Activated effector memory CD4-positive, alpha-beta T cell treated with Interleukin-2 at 50 U/mL for 16 hours (primary cell): ENCODE measurements at places on chromosomes 2 and 18.

- DNase-seq = no peak
Measured at GRCh38 chr2:113164930-113165585, 8.7 kb upstream of the PSD4 start.

- DNase-seq = peak; percentile 70
Measured at GRCh38 chr2:190408538-190409271, 550 bp downstream of the MFSD6 start.

DNA sequence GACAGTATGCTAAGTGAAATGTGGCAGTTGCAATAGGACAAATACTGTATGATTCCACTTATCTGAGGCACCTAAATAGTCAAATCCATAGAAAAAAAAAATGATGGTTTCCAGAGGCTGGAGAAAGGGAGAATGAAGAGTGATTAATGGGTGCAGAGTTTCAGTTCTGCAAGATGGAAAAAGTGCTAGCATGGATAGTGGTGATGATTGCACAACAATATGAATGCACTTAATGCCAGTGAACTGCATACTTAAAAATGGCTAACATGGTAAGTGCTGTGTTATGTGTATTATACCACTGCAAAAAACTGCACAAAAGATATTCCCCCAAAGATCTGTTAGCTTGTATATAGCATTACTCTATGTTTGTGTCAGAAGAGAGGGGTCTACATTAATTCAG lies 185.4 kb downstream of the INHBB start:
- no peak for DNase-seq

DNA sequence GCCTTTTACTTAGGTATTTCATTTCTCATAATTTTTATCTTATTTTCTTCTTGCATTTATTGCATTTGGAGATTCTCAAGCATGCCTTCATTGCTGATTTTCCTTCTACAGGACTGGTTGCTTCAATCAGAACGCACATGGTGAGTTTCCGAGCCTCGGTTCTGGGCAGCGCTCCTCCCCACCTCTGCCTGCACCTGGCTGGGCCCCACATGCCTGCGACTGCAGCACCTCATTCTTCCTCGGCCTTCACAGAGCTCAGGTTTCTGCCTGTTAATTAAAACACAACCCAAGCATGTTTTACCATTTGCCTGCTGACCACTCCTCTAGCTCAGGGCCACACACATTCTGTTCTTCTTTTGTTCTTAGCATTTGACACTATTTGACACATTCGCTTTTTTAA lies 398.8 kb downstream of the GALR1 start:
- DNase-seq = no peak

GRCh38 chr2:206700156-206700555 lies 18.0 kb downstream of the DYTN start:
- DNase-seq = no peak

- no peak for DNase-seq
Measured at GRCh38 chr2:66775730-66776422, 341.0 kb downstream of the MEIS1 start.

DNA sequence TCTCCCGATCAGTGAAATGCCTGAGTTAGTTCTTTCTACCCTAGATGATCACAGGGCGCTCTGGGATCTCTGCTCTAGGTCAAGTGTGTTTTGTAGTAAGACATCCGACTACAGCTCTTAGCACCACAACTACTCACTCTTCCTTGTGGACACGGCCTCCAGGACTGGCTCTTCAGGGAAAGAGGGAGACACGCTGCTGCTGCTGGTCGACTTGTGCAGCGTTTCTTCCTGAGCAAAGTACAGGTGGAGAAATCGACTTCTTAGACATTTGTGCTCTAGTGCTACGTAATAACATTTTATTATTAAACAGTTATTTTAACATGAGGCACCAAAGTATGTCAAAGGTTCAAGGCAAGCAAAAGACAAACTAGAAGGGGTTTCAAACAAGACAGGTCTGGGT lies 57.0 kb downstream of the PRELID3A start:
- DNase-seq = no peak

DNA sequence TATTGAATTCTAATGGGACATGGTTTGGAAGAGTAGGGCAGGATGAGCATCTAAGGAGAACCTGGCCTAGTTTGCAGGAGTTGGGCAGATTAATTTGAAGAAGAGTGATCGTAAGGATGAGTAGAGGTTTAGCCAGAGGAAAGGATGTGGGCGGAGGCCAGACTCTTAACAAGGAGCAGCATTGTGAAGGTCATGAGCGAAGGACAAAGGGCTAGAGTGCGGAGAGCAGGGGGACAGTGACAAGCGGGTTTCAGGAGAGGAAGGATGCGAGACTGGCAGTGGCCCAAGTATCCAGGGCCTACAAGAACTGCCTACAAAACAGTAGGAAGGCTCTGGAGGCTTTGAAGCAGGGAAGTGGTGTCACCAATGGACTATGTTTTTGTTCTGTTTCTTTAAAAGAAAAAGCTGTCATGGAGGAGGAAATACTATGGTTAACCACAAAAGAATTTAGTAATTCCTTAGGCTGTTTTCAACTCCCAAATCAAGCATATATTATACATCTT lies 20.1 kb downstream of the SLC66A3 start:
- no peak for DNase-seq

DNA sequence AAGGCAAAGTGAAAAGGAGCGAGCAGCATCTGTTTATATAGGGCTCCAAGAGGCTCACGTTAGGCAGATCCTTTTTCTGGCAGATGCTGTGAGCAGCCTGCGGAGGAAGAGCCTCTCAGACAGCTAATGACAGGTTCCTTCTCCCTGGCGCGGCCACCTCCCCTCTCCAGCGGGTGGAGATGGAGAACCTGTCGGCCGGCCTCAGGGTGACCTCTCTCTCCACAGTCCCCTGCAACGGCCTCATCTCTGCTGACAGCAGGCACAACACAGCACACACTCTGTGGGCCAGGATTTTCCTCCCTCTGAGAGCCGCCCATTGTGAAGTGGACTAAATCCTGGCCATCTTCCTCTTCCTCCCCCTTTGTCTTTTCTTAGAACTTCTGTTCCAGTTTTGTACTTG lies 119.8 kb downstream of the PRKCE start:
- no peak for DNase-seq

- no peak for DNase-seq
Measured at GRCh38 chr2:61151436-61151835, 10.6 kb upstream of the C2orf74 start.

GRCh38 chr18:7859122-7859521 lies 292.0 kb downstream of the PTPRM start:
- no peak for DNase-seq
